GM23338 (cell line): ENCODE measurements at places on chromosomes 3 and 15.

- no peak for DNase-seq
Measured at GRCh38 chr3:66860771-66861170, 137.3 kb upstream of the KBTBD8 start.

DNA sequence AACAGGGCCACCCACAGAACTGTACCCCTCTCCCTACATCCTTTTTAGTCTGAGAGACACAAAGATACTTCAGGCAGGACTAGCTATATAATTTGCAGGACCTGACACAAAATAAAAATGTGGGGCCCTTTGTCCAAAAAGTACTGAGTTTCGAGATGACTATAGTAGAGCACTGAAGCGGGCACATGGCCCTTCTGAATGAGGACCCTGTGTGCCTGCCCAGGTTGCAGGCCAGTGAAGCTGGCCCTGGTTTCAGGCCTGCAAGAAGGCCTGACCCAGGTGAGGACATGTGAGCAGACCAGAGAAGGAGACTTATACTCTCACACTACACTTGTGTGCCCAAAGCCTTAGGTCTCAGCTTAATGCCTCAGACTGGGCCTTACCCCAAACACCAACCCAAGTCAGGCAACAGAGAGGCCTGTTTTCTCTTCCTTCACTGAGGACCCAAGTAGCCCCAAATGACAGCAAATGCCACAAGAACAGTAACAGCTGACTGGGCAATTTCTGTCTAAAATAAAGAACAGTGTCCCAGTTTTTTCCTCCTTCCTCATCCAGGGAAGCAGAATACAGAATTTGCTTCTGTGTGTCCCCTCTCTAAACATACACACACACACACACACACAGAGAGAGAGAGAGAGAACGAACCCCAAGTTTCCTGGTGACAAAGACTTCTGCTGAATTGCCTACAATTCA is 100.9 kb upstream of the ARHGEF3 start:
- no peak for DNase-seq

GRCh38 chr3:190444576-190445145 is 5.0 kb downstream of the TMEM207 start:
- DNase-seq, result no peak

GRCh38 chr3:34683851-34684250 is 885.4 kb downstream of the PDCD6IP start:
- peak; percentile 80 for DNase-seq

DNA sequence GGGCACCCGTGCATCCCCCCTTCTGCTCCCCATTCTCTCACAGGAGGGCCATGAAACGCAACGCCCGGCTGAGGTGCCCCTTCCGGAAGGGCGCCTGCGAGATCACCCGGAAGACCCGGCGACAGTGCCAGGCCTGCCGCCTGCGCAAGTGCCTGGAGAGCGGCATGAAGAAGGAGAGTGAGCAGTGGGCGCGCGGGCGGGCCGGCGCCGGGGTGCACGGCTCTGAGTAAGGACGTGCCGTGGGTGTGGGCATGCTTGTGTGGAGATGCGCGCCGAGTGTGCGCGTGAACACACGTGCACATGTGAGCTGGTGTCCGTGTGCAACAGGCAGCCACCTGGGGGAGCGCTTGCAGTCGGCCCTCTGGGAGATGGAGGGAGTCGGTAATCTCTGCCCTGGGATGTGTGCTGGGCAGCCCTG is 28.1 kb downstream of the NR1I2 start:
- peak; percentile 64 for DNase-seq

- no peak for DNase-seq
Measured at GRCh38 chr15:72183781-72184164, 13.8 kb downstream of the GRAMD2A start.

DNA sequence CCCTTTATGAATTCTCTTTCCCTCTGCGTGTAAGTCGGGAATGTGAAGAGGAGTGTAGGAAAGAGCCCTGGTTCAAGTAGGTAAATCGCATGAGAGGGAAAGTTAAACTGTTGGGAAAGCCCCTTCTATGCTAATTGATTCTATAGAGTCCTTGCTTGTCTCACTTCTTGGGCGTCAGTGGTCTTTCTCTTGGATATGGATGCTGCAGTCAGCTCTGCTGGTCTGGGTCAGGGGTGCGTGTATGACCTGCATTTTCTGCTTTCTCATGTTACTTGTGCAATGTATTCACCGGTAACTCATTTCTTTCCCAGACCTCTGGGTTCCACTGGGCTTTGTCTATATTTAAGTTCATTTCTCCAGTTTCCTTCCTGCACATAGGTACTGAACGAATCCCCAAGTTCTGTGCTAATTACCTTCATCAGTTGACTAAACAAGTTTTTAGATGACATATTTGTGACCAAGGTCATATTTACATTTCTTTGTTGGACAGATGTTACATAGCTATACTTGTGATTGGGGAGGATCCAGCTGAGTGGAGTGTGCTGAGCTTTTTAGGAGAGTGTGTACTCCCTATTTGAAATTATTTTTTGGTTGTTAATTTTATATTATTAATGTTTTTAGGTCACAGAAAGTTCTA is 1.4 kb downstream of the SETD5 start:
- DNase-seq, result peak; percentile 80

GRCh38 chr15:60941448-60941847 is 287.7 kb downstream of the RORA start:
- DNase-seq, result no peak

- DNase-seq, result peak; percentile 4
Measured at GRCh38 chr3:108780235-108780634, 23.0 kb upstream of the RETNLB start.

DNA sequence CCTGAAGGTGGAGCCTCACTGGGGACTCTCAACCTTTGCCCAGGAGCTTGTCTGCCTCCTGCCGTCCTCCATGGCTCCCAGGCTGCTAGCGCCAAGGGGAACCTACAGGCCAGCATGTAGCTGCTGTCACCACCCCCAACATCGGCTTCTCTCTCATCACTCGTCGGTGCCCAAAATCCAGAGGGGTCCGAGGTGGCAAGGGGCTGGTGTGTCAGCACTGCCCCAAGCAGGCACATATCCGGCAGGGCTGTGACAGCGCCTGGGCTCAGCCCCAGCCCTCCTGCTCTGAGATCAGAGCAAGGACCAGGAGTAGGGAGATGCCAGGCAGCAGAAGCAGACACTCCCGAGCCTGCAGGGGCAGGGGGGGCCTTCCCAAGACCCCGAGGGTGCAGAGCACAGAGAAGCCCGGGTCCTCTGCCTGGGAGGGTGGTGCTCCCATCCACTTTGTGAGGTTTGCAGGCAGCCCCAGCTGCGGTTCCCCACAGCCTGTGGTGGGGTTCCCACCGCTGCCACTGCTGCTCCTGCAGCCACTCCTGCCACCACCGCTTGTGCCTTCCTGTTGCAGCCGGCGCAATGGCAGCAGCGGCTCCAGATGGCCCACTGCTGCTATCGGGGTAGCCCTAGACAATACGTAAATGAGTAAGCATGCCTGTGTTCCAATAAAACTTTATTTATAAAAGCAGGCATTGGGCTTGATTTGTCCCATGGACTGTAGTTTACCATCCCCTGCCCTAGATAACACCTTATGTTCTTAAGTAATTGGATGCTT is 451.0 kb downstream of the EPHA6 start:
- DNase-seq, result no peak

- DNase-seq, result no peak
Measured at GRCh38 chr15:78272316-78272715, 8.0 kb downstream of the DNAJA4 start.
